ENCODE measurements at places on chromosomes 3 and 15. TPM values are rescaled to one million over a fixed set of nuclear protein-coding genes. Genes with fewer than 3 reads are reported as not detected.

The HRH1 gene
- total RNA-seq = 9.1 TPM

The GANC gene
- total RNA-seq = 10.8 TPM

The SLC22A14 gene
- 1.8 TPM for total RNA-seq

The MKRN3 gene
- not detected for total RNA-seq

The CLDND1 gene
- total RNA-seq = 54.3 TPM

Data from Calu3 (cell line).